ENCODE measurements at places on chromosomes 6 and 20.

DNA sequence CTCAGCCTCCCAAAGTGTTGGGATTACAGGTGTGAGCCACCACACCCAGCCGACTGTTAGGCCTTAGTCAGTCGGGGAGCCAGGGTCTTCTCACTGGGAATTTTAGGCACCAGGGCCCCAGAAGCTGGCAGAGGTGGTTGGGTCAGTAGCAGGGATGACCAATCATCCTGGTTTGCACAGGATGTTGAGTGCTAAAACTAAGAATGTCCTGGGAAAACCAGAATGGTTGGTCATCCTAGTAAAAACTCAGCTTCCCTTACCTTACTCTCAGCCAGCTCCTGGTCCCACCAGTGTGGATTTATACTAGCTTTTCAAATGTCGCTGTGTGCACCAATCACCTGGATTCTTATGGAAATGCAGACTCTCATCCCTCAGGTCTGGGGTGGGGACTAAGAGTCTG lies 31.8 kb downstream of the KCNG1 start:
- no peak for DNase-seq

GRCh38 chr20:63366390-63367365 lies 5.5 kb upstream of the CHRNA4 start:
- DNase-seq = no peak

DNA sequence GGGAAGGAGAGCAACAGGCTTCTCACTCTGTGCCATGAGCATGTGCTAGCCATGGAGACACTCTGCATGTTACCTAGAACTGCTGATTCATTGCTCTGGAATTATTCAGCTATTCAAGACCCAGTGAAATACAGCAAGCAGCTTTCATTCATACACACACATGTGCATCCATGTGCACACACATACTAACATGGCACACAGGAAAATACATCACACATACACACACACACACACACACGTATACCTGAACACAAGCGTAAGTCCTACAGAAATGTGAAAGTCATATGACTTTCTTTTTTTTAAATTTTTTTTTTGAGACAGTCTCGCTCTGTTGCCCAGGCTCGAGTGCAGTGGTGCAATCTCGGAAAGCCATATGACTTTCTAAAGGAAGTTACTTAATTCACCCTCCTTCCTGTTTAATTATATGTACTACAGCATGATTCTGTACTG lies 108.2 kb upstream of the NFATC2 start:
- no peak for DNase-seq

DNA sequence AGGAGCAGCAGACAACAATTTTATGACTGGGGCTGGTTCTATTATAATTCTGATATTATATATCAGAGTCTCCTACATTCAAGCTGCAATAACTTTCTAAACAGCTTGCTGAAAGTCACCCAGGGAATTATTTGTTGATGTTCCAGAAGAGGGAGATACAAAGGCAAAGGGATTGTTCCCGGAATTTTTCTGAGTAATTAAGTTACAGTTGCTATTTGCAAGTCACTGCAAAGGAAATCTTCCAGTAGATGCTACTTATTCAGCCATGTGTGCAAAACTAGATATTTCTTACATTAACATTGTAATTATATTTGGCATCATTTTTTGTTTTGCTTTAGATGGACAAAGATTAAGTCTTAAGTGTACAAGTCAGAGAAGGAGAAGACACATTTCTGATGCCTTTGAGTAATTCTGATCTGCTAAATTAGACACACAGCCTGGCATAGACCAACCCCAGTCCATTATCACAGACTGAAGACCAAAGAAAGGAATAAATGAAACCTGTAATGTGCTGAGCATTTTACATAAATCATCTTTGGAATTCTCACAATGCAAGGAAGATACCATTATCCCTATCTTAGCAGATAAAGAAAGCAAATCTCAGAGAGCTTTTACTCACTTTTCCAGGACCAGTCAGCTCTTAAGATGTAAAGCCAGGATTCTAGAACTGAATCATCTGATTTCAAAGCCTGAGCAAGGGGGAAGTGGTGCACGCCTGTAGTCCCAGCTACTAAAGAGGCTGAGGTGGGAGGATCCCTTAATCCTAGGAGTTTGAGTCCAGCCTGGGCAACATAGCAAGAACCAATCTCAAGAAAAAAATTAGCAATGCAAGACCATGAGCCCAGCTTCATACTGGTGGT lies 62.6 kb upstream of the AKAP12 start:
- DNase-seq = no peak

DNA sequence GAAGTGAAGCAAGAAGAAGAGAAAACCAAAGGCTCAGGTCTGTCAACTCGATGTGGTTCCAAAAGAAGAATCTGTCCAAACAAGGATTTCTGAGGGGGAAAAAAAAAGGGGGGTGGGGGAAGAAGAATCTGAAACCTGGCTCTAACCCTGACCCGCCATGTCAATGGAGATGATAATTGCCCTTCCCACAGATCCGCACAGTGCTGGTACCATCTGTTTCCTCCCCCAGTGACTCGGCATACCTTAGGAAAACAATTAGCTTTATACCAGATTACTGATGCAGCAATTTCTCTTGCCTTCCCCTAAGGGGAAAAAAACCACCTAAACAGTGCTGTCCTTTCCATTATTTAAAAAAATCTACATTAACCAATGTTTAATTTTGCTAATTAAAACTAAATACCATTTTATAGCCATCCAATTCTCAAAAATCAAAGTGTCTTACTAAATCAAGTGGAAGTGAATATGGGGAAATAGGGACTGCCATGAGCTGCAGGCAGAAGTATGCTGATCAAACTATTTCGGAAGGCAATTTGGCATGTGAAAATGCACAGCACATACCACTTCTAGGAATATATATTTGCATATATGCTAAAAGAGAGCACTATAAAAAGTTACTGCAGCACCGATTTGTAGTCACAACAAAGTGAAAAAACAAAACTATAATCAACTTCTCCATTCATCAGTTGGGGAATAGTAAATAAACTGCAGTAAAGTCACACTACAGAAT lies 46.8 kb downstream of the MAP7 start:
- DNase-seq = no peak

DNA sequence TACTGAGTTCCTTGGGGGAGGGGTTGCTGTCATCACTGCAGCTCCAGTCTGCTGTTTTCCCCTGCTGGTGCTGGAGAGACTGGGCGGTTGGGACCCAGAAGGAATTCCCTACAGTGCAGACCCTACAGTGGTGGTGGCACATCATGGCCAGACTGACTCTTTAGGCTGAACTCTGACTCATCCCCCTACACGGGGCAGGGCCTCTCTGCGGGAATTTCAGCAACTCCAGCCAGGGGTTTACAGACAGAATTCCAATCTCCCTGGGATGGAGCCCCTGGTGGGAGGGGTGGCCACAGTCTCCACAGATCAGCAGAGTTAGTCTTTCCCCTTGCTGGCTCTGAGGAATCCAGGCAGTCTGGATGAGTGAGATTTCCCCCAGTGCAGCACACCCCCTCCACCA lies 46.9 kb upstream of the MAPK13 start:
- DNase-seq = no peak

GRCh38 chr20:19620446-19620845 lies 137.6 kb upstream of the RIN2 start:
- no peak for DNase-seq

DNA sequence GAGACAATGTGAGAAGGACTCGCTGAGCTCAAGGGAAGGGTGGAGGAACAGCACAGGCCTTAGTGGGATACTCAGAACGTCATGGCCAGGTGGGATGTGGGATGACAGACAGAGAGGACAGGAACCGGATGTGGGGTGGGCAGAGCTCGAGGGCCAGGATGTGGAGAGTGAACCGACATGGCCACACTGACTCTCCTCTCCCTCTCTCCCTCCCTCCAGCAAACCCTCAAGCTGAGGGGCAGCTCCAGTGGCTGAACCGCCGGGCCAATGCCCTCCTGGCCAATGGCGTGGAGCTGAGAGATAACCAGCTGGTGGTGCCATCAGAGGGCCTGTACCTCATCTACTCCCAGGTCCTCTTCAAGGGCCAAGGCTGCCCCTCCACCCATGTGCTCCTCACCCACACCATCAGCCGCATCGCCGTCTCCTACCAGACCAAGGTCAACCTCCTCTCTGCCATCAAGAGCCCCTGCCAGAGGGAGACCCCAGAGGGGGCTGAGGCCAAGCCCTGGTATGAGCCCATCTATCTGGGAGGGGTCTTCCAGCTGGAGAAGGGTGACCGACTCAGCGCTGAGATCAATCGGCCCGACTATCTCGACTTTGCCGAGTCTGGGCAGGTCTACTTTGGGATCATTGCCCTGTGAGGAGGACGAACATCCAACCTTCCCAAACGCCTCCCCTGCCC lies 1.7 kb downstream of the TNF start:
- no peak for DNase-seq

- no peak for DNase-seq
Observed at GRCh38 chr6:90894285-90895130, 307.6 kb upstream of the MAP3K7 start.

GRCh38 chr6:149129371-149130077 lies 188.0 kb upstream of the TAB2 start:
- DNase-seq = no peak

GRCh38 chr6:112038268-112038667 lies 15.6 kb upstream of the CCN6 start:
- DNase-seq = no peak

GRCh38 chr20:5171790-5172164 lies 45.0 kb downstream of the CDS2 start:
- DNase-seq = no peak

- no peak for DNase-seq
Observed at GRCh38 chr6:8829296-8829695, 394.0 kb upstream of the SLC35B3 start.

DNA sequence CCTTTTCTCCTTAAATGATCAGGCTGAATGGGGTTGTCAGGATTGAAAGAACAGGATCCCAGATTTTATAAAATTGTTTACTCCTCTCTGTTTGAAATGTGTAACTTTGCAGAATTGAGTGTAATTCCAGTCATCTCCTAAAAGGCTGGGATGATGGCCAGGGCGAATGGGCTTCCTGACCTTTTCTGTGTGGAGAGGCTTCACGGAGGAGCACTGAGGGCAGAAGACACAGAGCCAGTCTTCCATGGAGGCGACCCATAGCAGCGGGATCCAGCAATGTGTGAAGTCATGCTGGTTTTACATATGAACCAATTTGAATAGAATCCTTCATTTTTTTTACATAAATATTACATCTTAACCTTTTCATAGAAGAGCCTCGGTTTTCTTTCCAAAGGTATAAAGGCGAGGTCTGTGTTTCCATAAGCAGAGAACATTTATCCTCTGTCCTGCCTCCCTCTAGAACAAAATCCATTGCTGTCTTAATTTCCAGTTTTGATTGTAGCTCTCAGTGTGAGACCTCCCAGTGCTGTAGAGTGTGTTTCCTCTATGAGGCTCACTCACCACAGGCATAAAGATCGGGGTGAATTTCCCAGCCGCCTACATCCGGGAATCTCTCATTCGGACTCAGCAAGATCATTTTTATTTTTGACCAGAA lies 369.7 kb upstream of the FLRT3 start:
- DNase-seq = no peak

DNA sequence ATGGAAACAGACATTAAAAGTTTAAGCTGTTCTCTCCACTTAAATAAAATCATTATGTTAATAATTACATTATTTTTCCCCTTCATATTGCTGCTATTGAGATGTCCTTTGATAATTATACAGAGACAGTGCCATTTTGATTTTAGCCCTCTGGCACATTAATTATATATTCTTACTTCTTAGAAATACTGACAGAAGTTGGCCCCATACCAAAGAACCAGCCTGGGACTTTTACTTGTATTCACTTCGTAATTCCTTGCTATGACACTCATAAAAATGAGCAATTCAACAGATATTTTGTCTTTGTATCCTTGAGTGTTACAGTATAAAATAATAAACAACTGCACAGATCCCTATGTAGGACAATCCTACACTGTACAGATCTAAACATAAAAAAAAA lies 743.7 kb downstream of the TBC1D32 start:
- no peak for DNase-seq

DNA sequence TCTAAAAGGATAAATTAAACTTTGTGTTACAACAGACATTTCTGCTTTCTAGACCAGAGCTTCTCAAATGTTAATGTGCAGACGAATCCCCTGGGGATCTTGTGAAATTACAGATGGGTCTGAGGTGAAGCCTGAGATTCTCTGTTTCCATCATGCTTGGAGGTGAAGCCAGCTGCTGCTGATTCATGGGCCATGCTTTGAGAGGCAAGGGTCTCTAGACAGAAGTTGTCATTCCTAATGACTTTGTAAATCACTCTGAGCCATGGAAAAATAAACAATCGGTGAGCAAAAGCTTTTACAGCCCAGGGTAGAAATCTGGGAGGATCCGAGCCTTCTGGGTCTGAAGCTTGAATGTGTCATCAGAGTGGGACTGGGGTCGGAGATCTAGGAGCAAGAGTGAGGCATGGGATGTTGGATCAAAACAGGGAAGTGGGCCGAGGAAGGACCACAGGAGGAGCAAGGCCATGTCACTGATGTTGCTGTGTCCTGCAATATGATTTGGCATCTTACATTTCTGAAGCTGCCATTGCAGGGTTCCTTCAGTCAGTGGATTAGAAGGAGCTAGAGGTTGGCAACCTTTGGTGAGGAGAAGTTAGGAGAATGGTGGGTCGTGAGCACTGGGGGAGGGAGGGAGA lies 77.3 kb downstream of the TRMT11 start:
- no peak for DNase-seq

DNA sequence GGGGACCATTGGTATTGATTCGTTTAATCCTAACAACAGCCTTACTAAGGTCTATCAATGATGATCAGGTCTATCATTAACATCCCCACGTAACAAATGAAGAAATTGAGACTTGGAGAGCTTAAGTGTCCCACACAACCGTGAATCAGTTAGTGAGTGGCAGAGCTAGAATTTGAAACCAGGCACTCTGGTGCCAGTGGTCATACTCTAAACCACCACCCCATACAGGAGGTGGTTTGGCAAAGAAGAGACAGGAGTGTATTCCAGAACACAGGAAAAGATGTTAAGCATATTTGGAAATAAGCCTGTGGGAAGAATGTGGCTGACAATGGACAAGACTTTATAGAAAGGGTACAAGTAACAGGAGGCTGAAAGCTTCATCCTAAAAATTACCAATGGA lies 35.7 kb upstream of the MARCKS start:
- DNase-seq = no peak

DNA sequence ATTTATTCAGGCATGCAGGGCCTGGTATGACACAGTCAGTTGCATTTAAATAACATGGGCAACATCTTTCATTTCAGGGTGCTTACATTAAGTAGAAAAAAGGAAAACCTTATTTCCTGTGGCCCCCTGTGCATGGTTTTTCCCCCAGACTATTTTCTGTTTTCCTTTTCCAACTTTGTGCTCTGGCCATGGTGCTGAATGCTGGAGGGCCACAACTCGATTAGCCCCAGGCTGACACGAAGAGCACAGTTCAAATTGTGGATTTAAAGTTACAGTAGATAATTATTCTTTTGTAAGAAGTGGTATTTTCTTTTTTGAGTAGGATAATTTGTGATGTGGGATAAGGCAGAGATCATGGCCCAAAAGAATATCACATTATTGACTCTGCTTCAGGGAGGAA lies 332.0 kb downstream of the HAO1 start:
- DNase-seq = no peak

GRCh38 chr20:37640600-37641561 lies 52.9 kb upstream of the CTNNBL1 start:
- no peak for DNase-seq

- no peak for DNase-seq
Observed at GRCh38 chr6:69416776-69417175, 380.0 kb downstream of the LMBRD1 start.
